ENCODE measurements at places on chromosomes 2 and 18.

- no peak for DNase-seq
Measured at GRCh38 chr2:129050101-129050500, 731.4 kb upstream of the HS6ST1 start.

- DNase-seq = no peak
Measured at GRCh38 chr2:105708697-105709096, 36.0 kb upstream of the NCK2 start.

GRCh38 chr2:207681431-207681830 is 30.0 kb upstream of the CCNYL1 start:
- no peak for DNase-seq

- DNase-seq = no peak
Measured at GRCh38 chr2:28779001-28779400, 27.4 kb downstream of the PPP1CB start.

DNA sequence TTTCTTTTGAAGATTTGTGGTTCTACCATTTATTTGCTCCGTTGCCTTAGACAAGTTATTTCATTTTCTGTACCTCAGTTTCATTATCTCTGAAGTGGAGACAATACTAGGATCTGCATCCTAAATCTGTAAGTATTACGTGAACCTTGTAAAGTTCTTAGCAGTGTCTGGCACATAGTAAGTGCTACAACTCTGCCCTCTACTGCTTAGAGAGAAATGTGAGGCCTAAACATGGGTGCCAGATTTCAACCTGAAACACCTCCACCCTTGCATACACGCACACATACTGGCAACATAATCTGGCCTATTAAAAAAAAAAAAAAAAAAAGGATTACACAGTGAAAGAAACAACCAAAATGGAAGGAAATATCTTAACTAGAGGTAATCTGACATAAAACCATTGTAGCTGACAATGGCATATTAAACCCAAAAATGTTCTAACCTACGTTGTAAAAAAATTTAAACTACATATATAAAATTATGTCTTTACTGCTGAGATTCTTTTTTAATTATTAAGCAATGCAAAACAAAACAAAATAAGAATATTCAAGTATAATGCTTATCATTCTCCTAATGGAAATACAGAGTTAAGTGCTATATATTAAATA is 132.6 kb downstream of the MAP2 start:
- peak; percentile 82 for DNase-seq

GRCh38 chr2:148739454-148740105 is 95.0 kb downstream of the EPC2 start:
- DNase-seq = no peak

DNA sequence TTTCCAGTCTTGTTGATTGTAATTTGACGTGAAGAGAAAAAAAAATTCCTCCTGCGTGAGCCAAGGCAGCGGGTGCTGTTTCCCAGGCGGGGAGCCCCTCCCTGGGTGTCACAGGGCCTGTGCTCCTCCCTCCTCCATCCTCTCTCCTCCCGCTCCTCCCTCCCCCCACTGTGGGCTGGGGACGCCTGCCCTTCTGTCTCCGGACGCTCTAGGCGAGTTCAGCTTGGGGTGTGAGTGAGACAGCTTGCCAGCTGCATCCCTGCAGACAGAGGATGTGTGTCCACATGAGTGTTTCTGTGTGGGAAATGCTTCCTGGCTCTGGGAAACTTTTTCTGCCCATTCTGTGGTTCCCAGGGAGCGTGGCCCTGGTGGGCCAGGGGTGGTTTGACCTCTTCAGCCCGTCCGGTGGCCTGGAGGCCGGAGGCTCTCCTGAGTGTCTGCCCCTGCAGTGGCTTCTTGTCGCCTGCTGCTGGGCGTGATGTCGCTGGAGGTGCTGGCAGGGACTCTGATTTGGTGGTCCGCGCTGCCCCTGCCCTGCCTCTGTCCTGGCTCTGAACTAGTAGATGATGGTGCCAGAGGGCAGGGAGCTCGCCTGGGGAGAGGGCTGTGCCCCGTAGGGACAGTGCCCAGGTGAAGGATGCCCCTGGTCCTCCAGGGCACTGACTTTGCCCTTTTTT is 96.4 kb downstream of the USP40 start:
- peak; percentile 21 for DNase-seq

DNA sequence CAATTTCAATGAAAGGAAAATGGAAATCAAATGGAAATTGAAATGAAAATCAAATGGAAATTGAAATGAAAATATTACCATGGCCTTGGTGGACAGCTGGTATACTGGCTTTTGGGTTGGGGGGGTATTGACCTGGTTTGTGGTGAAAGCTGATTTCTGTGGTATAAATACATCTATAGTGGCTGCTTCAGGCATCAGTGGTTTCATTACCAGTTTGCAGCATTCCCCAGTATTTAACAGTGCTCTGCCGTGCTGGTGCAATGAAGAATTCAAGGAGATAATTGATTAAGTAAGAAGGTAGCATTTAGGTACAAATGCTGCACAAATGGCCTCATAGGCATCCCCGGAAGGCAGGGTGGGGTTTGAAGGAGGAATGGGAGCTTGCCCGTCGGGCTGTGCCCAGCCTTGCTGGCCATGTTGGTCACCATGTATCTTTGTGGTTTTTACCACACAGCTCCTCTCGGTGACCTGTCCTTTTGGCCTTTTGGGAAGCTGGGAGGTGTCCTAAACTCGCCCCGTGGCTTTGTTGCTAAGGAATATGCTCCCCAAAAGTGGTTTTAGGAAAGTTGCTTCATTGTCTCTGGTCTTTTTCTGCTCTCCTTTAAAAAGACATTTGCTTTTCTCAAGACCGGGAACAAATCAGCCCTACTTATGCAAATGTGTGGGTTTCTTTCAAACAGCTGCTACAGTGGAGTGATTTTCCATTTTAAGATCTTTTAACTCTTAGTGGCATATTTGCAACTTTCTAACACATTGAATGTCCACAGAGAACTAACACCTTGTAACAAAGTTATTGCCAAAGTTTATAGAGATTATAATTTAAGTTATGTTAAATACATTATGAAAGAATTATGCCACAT is 28.6 kb downstream of the SNTG2 start:
- no peak for DNase-seq

DNA sequence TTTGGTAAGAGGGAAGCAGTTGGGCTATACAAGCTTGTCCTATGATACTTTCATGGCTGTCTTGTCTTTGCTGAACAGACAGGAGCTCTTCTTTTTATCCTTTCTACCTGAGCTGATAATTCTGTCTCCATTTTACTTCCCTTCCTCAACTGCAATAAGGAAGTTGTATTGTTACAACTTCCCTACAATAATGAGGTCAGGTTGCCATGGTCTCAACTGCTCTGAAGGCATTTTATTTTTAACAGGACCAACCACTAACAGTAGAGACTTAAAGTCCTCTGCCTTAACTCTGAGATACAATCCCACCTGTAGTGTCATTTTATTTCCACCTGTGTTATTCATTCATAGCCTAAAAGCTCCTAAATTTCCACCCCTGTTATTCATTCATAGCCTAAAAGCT is 118.6 kb upstream of the PGAP1 start:
- DNase-seq = no peak

DNA sequence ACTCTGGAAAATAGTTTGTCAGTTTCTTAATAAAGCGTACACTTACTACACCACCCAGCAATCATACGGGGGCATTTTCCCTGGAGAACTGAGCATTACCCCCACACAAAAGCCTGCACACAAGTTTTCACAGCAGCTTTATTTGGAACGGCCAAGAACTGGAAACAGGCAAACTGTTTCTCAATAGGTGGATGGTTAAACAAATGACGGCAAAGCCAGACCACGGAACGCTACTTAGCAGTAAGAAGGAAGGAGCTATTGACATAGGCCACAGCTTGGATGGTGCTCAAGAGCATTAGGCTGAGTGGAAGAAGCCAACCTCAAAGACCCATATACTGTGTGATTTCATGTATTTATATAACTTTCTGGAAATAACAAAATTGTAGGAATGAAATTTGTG is 9.0 kb downstream of the MALL start:
- DNase-seq = peak; percentile 75

DNA sequence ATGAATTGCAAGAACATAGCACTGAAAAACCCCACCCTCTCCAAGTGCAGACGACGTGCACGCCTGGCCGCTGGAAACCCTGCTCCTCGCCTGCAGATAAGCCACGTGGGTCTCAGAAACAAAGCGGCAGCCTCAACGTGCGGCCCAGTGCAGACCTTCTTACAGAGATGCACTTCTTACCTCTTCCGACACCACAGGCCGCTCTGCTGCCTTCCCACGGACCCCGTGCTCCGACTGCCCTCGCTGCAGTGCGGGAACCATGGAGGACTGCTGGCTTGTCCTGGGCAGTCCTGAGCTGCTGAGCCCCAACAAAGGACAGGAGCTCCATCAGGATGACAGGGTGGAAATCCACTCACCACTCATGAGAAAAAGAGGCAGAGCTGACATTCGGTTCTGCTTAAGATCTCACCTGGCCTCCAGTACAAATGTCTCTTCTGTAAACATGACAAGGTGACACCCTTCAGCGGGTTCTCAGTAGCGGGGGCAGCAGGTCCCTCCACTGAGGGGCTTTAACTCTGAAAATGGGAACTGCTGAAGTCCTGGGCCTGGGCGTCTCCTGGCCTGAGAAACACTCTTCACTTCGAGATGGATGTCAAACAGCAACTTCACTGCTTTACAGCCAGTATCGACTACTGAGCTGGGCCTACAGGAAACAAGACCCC is 6.2 kb downstream of the COPS9 start:
- DNase-seq = no peak

DNA sequence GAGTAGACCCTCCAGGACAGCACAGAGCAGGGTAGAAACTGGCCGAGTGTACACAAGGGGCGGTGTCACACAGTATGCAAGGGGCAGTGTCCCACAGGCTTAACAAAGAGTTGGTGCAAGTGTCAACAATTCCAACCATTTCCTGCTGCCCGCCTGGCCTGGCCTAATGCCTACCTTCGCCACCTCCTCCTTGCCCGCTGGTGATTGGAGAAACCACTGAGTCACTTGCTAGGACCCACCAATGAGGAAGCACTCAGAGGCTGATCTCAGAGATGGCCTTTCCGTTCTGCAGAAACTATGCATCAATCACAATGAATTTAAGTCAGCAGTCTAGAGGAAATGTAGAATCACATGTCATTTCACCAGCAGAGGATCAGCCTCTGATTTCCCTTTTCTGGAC is 263.3 kb upstream of the PKDCC start:
- DNase-seq = no peak

DNA sequence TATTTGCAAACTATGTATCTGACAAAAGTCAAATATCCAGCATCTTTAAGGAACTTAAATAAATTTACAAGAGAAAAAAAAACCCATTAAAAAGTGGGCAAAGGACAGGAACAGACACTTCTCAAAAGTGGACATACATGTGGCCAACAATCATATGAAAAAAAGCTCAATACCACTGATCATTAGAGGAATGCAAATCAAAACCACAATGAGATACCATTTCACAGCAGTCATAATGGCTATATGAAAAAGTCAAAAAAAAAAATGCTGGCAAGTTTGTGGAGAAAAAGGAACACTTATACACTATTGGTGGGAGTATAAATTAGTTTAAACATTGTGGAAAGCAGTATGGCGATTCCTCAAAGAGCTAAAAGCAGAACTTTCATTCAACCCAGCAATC is 130.3 kb upstream of the LHCGR start:
- no peak for DNase-seq

GRCh38 chr2:174554529-174555150 is 43.0 kb downstream of the WIPF1 start:
- DNase-seq = no peak

DNA sequence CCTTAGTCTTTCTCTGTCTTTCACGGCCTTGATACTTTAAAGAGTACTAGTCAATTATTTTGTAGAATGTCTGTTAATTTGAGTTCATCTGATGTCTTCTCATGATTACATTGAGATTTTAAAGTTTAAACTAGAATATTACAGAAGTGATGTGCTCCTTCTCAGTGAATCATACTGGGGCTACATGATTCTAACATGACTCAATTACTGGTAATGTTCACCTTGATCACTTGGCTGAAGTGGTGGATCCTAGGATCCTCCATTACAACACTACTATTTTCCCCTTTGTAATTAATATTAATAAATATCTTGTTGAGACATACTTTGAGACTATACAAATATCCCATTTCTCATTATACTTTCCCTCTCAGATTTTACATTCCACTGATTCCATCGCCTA is 148.5 kb downstream of the CAMKMT start:
- no peak for DNase-seq

GRCh38 chr2:69143748-69144360 is 130.9 kb downstream of the ANTXR1 start:
- no peak for DNase-seq

DNA sequence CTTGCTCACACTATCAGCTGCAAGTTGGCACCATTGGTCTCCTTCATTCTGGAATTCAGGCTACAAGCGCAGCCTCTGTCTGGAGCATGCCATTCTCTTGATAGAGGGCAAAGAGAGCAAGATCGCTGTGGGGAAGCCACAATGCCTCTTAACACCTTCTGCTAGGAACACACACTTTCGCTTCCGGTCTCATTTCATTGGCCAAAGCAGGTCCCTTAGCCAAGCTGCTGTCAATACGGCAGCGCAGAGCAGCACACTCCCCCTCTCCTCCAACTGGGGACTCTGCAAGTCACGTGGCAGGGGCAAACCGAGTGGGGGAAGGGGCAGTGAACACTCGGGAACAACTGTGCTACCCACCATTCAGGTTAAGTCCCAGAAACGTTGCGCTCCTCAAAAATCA is 98.1 kb downstream of the MMADHC start:
- DNase-seq = no peak

GRCh38 chr2:107430596-107431266 is 396.0 kb upstream of the RGPD4 start:
- DNase-seq = peak; percentile 9

- DNase-seq = no peak
Measured at GRCh38 chr2:16320716-16321115, 344.9 kb downstream of the CYRIA start.

GRCh38 chr2:222769446-222769845 is 91.4 kb upstream of the ACSL3 start:
- DNase-seq = no peak

DNA sequence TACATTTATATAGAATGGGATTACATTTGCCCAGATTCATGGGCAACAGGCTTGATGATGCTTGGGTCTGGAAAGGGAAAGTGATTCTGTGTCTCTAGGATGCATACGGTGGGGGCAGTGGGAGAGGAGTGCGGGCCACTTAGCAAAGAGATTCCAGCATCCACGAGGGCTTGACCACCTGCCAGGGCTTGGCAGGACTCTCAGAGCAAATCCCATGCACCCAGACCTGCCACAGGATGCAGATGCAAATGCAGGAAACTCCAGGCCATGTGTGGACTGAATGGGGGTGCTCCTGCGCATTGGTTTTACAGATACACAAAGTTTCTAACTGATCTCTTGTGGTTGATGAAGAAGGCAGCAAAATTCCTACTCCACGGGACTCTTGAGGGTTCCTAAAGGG is 334.7 kb downstream of the CYRIA start:
- DNase-seq = no peak

All from fibroblast of pulmonary artery (primary cell).